Pancreas (tissue), 10 donors: ENCODE measurements at places on chromosomes 4 and X. TPM values are rescaled to one million over a fixed set of nuclear protein-coding genes. Genes with fewer than 3 reads are reported as not detected.

The CFAP299 gene
- 0.14 TPM for polyA plus RNA-seq

GRCh38 chr4:120873554-120873953 is 49.0 kb downstream of the PRDM5 start:
- no peaks in the 10 kb centered on the region for H3K36me3 ChIP-seq
- H3K27ac ChIP-seq: no peak overlapping the region
- no peaks in the 10 kb centered on the region for H3K27me3 ChIP-seq
- H3K4me1 ChIP-seq: peaks cover 19% of the 10 kb centered on the region

The AFF2 gene
- polyA plus RNA-seq: 0.15 TPM

GRCh38 chrX:21708116-21708515 is 49.8 kb downstream of the SMPX start:
- no peak overlapping the region for H3K4me3 ChIP-seq
- H3K27me3 ChIP-seq: no peaks in the 10 kb centered on the region
- H3K4me1 ChIP-seq: no peaks in the 10 kb centered on the region
- no peak for DNase-seq
- H3K27ac ChIP-seq: no peak overlapping the region

DNA sequence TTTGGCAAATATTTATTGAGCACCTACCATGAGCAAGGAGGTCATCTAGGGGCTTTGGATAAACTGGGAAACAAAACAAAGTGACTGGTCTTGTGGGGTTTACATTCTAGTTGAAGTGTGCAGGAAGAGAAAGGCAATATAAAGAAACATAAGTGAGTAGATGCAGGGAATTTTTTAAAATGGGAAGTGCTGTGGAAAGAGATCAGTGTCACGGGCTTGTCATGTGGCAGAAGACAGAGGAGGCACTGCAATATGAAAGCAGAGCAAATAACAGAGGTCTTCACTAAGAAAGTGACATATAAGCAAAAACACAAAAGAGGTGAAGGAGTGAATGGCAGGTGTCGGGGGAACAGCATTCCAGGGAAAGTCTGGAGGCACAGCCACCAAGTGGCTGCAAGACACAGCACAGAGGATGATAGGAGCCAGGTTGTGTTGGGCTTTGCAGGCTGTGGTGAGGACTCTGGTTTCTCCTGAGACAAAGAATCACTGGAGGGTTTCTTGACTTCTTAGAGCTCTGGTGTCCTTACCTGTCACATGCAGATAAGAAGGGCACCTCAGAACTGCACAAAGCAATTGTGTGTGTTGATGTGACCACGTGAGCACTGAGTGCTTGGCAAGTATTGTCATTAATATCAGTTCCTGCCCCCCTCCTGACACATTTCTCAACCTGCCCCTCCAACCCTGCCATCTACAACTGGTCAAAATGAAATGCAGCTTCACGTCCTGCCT is 143.5 kb downstream of the TSPAN5 start:
- H3K27ac ChIP-seq: no peak overlapping the region
- H3K36me3 ChIP-seq: no peaks in the 10 kb centered on the region
- no peaks in the 10 kb centered on the region for H3K4me1 ChIP-seq

DNA sequence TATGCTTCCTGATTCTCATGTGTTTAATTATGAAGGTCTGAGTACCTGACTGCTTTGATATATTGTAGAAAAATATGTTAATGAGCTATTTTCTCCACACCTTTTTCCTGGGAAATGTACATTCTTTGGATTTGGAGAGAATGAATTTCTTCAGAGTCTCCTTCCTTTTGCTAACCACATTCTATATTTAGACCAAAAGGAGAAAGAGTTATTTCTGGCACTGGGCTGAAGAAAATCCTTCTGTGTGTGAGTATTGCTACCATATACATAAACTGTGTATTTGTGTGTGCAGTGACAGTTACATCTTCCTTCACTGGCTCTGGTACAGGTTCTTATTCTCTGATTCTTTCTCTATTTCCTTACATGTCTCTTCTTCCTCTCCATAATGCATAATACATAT is 44.5 kb upstream of the PGRMC2 start:
- H3K4me3 ChIP-seq: no peak overlapping the region
- H3K36me3 ChIP-seq: no peaks in the 10 kb centered on the region
- H3K4me1 ChIP-seq: no peaks in the 10 kb centered on the region
- no peak overlapping the region for H3K27ac ChIP-seq
- DNase-seq: no peak

DNA sequence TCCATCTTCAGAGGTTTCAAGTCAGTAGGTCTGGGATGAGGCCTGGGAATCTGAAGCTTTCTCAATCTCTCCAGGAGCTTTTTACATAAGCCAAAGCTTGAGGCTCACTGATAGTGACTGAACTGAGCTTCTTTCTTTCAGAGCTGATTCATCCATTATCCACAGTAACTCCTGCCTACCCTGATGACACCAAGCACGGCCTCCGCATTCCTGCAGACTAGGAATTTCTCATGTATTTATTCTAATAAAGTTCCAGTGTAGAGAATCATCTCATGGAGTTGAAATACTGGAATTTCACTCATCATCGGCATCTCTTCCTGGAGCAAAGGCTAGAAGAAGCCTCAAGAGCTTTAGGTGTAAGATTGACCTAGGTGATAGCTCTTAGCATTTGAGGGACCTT is 12.1 kb upstream of the DCTD start:
- H3K27me3 ChIP-seq: no peaks in the 10 kb centered on the region
- H3K4me3 ChIP-seq: no peak overlapping the region
- no peaks in the 10 kb centered on the region for H3K36me3 ChIP-seq
- no peaks in the 10 kb centered on the region for H3K4me1 ChIP-seq

GRCh38 chrX:129318375-129318774 is 204.9 kb downstream of the SMARCA1 start:
- no peaks in the 10 kb centered on the region for H3K27me3 ChIP-seq
- no peak overlapping the region for H3K4me3 ChIP-seq
- H3K27ac ChIP-seq: no peak overlapping the region
- no peaks in the 10 kb centered on the region for H3K4me1 ChIP-seq
- H3K36me3 ChIP-seq: no peaks in the 10 kb centered on the region

GRCh38 chr4:144646523-144647094 is 653 bp downstream of the HHIP start:
- peak overlapping the region; percentile 61 for H3K4me3 ChIP-seq
- peak; percentile 11 for DNase-seq
- H3K4me1 ChIP-seq: no peaks in the 10 kb centered on the region
- H3K36me3 ChIP-seq: no peaks in the 10 kb centered on the region
- no peak overlapping the region for H3K27ac ChIP-seq

DNA sequence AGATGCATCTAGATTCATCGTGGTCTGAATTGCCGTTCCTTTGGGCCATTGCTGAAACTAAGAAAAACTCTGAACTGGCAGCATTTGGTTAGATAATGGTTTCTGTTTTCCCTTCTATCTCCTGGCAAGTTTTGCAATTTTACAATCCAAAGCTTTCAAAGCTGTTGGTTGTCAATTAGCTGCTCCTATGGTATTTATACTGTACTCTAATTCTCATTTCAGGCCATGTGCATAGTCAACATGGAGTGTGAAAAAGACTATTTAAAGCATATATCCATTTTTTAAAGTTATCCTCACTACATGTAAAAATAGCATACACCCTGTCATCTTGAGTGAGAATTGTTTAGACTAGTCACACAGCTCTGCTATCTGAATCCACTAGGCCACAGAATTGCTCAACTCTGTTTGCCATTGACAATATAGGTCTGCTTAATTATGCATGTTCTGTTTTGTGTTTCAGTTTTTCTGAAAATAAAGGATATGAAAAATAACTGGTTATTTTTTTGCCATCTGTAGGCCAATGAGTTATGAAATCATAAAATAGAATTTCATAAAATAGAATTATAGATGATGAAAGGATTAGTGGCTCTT is 27.7 kb upstream of the TEC start:
- H3K4me3 ChIP-seq: no peak overlapping the region
- no peak overlapping the region for H3K27ac ChIP-seq
- no peak for DNase-seq
- H3K4me1 ChIP-seq: no peaks in the 10 kb centered on the region
- H3K36me3 ChIP-seq: no peaks in the 10 kb centered on the region
- H3K27me3 ChIP-seq: no peaks in the 10 kb centered on the region

The SMARCA5 gene
- polyA plus RNA-seq: 13.0 TPM

DNA sequence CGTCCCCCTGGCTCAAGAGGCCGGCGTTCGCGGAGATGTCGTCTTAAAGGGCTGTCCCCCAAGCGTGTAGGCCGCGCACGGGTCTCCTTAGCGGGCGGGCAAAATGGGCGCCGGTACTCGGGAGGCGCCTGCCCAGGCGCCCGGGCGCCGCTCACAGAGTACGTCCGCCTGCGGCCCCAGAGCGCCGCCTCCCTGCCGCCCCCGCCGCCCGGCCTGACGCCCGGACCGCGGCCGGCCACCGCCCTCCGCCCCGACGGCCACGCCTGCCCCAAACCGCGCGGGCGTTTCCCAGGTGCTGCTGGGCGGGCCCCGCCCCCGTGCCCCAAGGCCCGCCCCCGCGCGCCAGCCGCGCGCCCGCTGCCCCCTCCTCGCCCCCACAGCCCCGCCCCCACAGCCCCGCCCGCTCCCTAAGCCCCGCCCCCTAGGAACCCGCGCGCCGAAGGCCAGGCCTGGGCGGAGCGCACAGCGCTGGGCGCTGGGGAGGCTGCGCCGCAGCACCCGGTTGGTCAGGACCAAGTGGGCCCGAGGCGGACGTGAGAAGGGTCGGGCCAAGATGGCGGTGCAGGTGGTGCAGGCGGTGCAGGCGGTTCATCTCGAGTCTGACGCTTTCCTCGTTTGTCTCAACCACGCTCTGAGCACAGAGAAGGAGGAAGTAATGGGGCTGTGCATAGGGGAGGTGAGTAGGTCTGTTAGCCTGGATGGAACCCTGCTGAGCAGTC is at the start of the genes BRCC3, CMC4 and MTCP1:
Gene BRCC3, plus strand, starts transcription at position 534 of the 719 bp plus-strand sequence. Its CDS starts 20 bp downstream, at position 554.
Gene CMC4, minus strand, starts transcription at position 162 of the 719 bp plus-strand sequence. CDS start 7,113 bp downstream, outside the sequence.
Gene MTCP1, minus strand, starts transcription at position 162 of the 719 bp plus-strand sequence. CDS start 5,126 bp downstream, outside the sequence.
- H3K4me3 ChIP-seq: peak within 1 kb of the TSS; percentile 37
- peak; percentile 93 for DNase-seq
- H3K27ac ChIP-seq: peak within 1 kb of the TSS; percentile 79
- H3K27me3 ChIP-seq: no peaks in the 10 kb centered on the region
- peaks cover 4% of the 10 kb centered on the region for H3K4me1 ChIP-seq

The DTHD1 gene
- not detected for polyA plus RNA-seq

- H3K4me3 ChIP-seq: no peak overlapping the region
- DNase-seq: no peak
Observed at GRCh38 chrX:10165580-10166247, 8.9 kb downstream of the CLCN4 start.

DNA sequence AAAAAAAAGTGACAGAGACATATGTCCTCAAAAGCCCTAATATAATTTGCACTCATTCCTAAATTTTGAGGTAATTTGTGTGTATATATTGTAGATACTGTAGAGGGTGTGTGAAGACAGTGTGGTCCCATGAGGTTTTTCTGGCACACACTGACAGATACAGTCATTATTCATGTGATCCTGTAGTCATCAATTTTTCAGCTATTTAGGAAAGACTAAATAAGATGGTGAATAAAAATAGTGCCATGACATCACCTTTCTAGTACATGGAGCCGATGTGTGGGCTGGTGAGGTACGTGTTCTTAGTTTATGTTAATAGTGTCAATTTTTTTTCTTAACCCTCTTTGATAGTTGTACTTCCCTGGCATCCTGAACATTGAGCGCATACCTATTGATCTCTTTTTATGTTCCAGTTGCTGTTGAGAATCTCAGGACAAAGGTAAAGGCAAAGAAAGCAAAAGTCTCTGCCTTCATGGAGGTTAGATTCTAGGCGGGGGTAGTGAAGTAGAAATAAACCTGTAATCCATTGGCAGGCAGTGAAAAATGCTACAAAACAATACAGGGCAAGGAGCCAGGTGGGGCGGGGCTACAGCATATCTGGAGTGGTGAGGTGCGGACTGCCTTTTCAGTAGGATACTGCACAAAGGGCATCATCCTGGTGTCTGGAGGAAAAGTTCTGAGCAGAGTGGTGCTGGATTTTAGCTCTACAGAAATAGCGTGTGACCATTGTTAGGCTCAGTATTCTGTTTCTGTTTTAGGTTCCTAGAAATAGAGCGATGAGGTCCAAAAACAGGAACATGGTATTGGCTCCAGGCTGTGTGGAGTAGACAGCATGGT is 93.8 kb downstream of the ARHGAP10 start:
- no peaks in the 10 kb centered on the region for H3K27me3 ChIP-seq
- H3K36me3 ChIP-seq: no peaks in the 10 kb centered on the region
- peaks cover 28% of the 10 kb centered on the region for H3K4me1 ChIP-seq

The USP17L10 gene
- not detected for polyA plus RNA-seq

- no peaks in the 10 kb centered on the region for H3K27me3 ChIP-seq
- no peaks in the 10 kb centered on the region for H3K4me1 ChIP-seq
- no peak overlapping the region for H3K4me3 ChIP-seq
- DNase-seq: no peak
Observed at GRCh38 chr4:101870874-101871273, 80.3 kb downstream of the BANK1 start.

The ANKRD37 gene
- polyA plus RNA-seq: 11.5 TPM
